Vagina (tissue), 2 donors: ENCODE measurements at places on chromosomes 5 and 9. TPM values are rescaled to one million over a fixed set of nuclear protein-coding genes. Genes with fewer than 3 reads are reported as not detected.

GRCh38 chr5:60576425-60576824, 123.5 kb downstream of the DEPDC1B start:
- no peaks in the 10 kb centered on the region for H3K27me3 ChIP-seq
- no peak overlapping the region for H3K4me3 ChIP-seq
- H3K4me1 ChIP-seq: no peaks in the 10 kb centered on the region
- DNase-seq: no peak
- no peak overlapping the region for H3K27ac ChIP-seq

SHLD3 gene
- total RNA-seq: 2.0 TPM

DNA sequence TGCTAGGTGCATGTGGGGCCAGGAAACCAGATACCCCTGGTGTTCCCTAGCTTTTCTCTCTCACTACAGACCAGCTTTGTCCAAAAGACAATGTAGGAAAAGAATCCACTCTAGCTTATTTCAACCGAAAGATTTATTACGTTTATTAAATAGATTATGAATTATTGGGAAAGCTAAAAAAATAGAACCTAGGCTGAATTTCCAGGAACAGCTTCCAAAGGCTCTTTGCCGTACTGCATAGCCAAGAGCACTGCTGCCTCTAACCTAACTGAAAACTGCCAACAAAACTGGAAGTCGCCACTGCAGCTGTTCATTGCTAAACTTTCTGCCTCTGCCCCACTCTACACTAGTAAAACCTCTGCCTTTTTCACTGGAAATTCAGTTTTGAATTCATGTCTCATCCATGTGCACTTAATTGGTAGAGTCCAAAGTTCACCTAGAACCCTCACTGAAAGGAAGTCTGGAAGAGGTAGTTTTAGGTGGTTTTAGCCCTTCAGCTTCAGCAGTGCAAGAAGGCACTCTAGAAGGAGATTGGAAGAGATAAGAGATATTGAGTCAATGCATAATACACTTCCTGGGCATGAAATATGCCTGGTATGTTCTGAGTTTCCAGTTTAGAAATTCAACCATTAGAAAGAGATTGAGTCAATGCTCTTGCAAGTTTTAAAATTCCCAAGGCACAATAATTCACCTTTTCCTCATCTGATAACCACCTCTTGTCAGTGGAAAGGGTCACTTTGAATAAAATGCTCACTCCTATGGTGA, 927.9 kb downstream of the MAT2B start:
- H3K4me1 ChIP-seq: no peaks in the 10 kb centered on the region
- no peak overlapping the region for H3K4me3 ChIP-seq
- H3K27ac ChIP-seq: no peak overlapping the region
- no peaks in the 10 kb centered on the region for H3K36me3 ChIP-seq

- H3K27me3 ChIP-seq: no peaks in the 10 kb centered on the region
- no peak for DNase-seq
- H3K27ac ChIP-seq: no peak overlapping the region
- peaks cover 93% of the 10 kb centered on the region for H3K36me3 ChIP-seq
These were observed 19.3 kb upstream of the ISCA1 start for GRCh38 chr9:86301686-86302085.

DNA sequence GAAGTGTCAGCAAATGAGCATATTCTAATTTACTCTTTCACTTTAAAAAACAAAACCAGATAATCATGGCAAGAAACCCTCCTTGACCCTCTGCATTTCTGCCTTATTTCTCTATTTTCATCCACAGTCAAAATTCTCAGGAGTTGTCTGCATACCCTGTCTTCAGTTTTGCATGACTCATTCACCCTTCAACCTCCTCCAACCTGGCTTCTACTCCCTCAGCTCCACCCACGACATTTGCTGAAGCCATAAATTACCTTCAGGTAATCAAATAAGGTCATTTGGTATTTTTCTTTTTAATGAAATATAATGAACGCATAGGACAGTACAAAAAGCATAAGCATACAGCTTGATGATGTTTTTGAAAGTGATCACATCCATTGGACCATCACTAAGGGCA, 27.8 kb upstream of the SH3GL2 start:
- no peak for DNase-seq
- H3K4me1 ChIP-seq: no peaks in the 10 kb centered on the region
- H3K4me3 ChIP-seq: no peak overlapping the region
- H3K27me3 ChIP-seq: no peaks in the 10 kb centered on the region
- H3K36me3 ChIP-seq: no peaks in the 10 kb centered on the region

DMAC1 gene
- total RNA-seq: 12.3 TPM
